Effector CD8-positive, alpha-beta T cell (primary cell): ENCODE measurements at places on chromosomes 3 and 15.

DNA sequence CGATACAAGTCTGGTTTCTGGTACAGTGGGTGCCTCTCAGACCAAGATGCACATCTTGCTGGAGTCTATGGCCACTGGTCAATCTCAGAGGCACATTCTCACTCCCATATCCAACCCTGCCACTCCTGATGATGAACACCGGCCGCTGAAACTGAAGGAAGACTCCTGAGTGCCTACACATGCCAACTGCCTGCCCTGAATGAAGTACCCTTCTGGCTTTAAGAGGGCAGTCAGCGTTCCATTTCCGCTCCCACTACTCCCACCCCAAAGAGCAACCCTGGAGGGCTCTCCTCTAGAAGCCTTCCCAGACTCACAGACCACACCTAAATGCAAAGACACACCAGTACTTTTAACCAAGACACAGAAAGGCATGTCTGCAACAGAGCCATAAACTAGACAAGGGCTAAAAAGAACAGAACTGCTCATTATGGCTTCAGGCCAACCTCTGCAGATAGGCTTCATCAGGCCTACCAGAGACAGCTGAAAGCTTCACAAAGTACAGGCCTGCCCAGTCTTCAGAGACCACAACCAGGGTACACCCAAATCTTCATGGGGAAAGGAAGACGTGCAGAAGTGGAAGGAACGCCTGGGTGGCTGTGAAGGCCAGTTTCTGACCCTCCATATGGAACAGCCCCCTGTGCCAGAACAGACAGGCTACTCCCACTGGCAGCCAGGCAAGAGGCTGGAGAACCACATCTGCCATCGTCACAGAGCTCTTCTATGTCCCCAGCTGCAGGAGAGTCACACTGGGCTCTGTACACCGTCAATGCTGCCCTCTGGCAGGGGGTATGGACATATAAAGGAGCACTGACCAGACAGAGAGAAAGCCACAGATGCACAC lies 14.3 kb downstream of the ANP32A start:
- DNase-seq = no peak

- DNase-seq = no peak
These were observed 95.0 kb upstream of the NMNAT3 start for GRCh38 chr3:139772539-139773500.

DNA sequence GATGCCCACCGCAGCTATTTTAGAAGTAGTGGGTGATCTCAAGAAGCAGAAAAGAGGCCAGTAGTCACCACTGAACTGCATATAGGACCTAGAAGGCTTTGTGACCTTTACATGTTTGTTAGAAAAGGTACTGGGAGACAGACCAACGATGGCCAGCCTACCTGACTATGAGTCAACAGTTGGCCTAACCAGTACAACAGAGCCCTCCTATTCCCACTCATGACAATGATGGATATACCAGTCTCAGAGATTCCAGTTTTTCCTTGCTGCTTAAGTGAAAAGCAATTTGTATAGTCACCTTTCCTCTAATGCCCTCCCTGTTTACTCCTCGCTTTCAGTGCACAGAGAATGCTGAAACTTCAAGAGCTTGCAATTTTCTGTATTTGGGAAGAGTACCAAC lies 86.6 kb upstream of the PPIB start:
- no peak for DNase-seq

DNA sequence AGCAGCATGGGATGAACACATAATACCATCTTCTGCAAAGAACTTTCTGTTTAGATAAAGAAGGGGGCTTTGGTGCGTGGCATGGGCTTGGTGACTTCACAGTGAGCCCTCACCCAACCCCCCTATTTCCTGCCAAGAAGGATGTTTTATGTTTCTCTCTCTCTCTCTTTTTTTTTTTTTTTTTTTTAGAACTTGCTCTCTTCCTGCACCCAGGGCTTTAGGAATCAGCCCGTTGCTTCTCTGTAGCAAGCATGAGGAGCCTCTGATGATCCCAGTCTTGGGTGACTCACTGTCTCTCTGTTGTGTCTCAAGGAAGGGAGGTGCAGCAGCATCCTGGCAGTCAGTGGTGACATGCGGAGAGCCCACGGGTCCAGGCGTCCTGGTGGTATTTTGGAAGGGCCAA lies 49.1 kb downstream of the CCK start:
- peak; percentile 3 for DNase-seq

GRCh38 chr3:85255949-85256348 lies 297.2 kb downstream of the CADM2 start:
- DNase-seq = no peak

DNA sequence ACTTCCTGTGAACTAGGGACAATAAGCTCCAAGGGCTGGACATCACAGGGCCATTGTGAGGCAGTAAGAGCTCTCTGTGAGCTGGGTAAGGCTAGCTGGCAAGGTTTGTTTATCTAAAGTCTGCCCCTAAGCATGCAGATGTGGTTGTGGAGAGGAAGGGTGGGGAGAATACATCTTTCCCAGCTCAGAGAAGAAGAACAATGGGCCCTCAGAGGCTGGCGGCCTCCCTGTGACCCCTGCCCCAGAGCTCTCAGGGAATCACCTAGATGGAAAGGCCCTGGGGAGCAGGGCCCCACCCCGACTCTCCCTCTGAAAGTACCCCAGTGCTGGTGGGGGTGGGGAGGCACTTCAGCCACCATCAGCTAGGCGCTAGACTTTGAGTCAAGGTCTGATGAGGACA lies 4.3 kb upstream of the AP3B2 start:
- DNase-seq = no peak

- DNase-seq = no peak
These were observed 88.3 kb upstream of the ADAMTSL3 start for GRCh38 chr15:83565553-83566159.

GRCh38 chr3:141729240-141729639 lies 8.9 kb upstream of the RNF7 start:
- DNase-seq = no peak

- no peak for DNase-seq
These were observed 106.4 kb downstream of the FBLN2 start for GRCh38 chr3:13655061-13655913.

DNA sequence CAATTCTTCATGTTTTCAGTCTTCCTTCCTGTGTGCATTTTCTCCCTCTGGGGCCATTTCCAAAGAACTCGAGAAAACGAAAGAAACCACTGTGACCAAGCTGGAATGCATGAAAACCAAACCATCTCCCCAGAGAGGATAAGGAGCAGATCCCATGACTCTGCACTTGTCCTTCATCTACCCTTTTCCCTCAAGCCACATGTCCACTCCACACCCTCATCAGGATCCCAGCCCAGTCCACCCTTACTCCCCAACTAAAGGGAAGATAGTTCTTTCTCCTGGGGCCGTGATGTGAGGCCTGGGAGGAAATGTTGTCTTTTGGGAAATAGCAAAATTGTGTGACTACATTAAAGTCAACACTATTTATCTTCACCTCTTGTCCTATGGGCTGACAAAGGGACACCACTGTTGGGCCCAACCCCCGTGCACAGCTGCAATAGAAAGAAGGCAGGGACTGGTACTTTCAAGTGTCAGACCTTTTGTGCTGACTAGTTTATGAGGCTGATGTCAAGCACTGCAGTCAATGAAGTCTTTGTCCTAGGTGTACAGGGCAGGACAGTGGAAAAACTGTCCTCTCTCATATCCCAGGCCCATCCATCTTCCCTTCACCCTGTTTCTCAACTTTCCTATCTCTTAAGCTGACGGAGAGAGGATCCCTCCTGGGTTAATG lies 487.1 kb upstream of the NR2F2 start:
- DNase-seq = no peak

DNA sequence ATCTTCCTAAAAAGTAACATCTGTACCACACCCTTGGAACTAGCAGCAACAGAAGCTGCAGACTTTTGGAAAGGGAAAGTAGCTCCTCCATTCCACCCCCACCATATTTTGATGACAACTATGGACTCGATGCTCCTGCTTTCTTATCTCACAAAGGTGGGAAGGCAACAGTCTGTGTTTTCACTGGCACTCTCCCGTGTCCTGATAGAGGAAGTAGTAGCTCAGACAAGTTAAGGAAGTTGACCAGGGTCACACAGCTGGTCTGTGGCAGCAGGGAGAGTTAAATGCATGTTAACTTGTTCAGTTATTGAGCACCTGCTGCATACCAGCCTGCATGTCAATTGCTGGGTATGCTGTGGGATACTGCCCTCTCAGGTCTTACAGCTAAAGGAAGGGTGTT lies 33.1 kb downstream of the BHLHE40 start:
- no peak for DNase-seq

- no peak for DNase-seq
These were observed 299.2 kb upstream of the THRB start for GRCh38 chr3:24793896-24794295.

GRCh38 chr15:56019060-56019793 lies 25.8 kb upstream of the NEDD4 start:
- DNase-seq = no peak

GRCh38 chr15:41876007-41876406 lies 17.8 kb downstream of the SPTBN5 start:
- DNase-seq = no peak

DNA sequence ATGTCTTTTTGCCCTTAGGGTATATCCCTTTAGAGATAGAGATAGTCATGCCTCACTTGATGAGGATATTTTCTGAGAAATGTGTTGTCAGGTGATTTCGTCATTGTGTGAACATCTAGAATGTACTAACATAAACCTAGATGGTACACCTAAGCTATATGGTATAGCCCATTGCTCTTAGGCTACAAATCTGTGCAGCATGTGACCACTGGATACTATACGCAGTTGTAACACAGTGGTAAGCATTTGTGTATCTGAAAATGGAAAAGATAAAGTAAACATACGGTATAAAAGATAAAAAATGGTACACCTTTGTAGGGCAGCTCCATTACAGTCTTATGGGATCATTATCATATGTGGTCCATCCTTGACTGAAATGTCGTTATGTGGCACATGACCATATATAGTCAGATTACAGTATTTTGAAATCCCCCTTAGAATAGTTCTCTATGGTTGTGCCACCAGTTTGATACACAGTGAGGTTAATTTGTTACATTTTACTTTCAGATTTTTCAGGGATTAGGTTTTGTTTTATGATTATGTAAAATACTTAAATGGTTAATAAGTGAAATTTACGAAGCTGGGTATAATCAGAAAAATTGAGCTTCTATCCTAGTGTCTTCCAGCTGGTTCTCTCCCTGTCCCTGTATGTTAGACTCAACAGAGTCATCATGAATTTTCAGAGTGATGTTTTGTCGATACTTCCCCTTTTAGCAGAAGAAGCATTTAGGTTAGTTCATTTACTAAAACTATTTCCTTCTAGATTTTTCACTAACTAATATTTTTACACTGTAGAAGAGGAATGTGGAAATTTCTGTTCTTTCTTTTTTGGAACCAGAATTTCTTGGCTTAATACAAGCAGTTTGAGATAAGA lies 12.8 kb downstream of the SETD5 start:
- no peak for DNase-seq

DNA sequence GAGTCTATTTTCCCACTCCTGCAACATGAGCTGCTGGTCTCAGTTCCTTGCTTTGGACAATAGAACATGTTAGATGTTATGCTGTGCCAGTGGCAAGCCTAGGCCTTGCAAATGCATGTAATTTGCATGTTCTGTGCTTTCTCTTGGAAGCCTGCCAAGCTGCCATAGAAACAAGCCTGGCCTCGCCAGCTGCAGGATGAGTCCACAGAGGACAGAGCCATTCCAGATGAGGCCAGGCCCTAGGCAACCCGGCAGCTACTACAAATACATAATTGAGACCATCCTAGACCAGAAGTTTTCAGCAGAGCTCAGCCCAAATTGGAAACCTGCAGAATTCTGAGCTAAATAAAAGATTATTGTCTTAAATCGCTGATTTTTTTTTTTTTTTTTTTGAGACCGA lies 39.6 kb downstream of the TRIM69 start:
- no peak for DNase-seq

- no peak for DNase-seq
These were observed 134.6 kb downstream of the MEIS2 start for GRCh38 chr15:36965570-36966342.

- no peak for DNase-seq
These were observed 62.3 kb downstream of the PDIA5 start for GRCh38 chr3:123129092-123129491.

DNA sequence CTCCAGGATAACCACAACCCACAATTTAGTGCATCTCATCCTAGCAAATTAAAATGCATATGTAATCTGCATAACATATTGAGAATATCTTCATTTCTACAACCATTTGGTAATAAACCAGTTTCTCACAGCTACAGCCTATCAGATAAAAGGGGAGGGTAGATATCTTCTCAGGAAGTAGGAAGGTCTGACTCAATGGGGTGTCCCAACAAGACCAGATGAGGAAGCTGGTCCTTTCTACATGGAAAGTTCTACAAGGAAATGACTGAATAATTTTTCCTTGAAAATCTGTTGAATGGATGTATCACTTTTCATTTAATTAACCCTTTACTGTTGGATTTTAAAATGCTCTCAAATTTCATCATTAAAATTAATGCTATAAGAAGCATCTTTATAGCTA lies 17.4 kb upstream of the TMPRSS7 start:
- no peak for DNase-seq

DNA sequence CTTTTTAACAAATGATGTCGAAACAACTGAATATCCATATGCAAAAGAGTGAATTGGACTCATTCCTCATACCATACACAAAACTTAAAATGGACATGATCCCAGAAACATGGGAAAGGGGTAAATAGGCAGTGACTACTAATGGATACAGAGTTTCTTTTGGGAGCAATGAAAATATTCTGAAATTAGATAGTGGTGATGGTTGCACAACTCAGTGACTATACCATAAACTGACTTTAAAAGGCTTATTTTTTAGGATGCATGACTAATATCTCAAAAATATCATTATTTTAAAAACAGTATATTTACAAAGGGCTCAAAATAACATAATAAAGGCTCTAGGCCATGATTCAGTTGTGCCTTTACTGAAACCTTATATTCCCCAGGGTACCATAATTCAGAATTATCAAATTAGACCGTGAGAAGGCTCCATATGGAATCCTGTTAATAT lies 16.3 kb upstream of the ATP13A3 start:
- no peak for DNase-seq

DNA sequence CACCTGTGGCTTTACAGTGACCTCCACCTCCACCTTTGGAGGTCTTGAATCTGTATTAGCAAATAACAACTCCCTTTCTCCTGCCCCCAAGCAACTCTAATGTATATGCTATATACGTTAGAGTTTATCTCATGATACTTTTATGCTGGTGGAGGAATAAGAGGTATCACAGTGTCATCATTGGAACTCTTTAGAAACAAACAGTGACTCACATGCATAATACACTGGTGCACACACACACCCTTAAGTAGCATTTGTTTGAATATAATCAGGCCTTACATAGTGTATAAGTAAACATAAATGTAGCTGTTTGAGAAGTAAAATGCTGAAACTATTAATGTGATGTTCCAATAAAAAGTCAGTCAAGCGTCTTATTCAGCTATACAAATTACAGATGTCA lies 280.2 kb upstream of the C2CD4B start:
- no peak for DNase-seq

- no peak for DNase-seq
These were observed 41.3 kb downstream of the GLDN start for GRCh38 chr15:51382787-51383186.

- DNase-seq = no peak
These were observed 56.4 kb downstream of the TMCC1 start for GRCh38 chr3:129837065-129837642.
